SHP77 treated with DMSO at 0.1 percent for 48 hours (cell line): ENCODE measurements at places on chromosomes 16 and 17.

- no peak for DNase-seq
Observed at GRCh38 chr16:10688291-10688690, 6.4 kb downstream of the TEKT5 start.

DNA sequence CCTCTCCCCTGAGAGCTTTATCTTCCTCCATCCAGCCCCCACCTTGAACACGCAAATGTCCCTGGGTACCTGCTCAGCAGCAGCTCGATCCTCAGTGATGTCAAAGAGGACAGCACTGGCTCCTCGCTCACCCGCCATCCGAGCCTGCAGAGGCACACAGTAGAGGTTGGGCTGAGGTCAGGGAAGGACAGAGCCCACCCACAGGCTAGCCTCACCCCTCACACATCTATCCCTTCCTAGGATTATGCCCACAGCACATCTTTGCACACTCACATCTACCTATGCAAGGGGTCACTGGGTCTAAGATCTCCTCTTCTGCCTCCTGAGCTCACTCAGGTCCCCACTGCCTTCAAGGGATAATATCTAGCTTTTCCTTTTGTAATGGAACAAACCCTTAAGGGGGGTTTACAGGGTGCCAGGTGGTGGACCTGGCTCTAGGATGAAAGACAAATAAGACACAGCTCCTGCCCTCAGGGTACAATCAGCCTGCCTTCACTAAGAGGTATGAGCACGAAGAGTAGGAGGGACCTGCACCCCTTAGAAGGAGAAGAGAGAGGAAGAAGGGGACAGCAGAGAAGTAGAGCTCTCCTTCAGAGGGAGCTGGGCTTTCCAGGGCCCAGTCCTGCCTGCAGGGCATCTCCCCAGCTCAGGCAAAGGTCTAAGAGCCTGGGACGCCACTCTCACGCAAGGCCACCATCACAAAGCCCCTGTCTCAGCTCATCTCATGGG, 11.6 kb upstream of the SUPT4H1 start:
- DNase-seq = no peak

- DNase-seq = no peak
Observed at GRCh38 chr16:75801307-75801706, 75.0 kb upstream of the CPHXL start.

GRCh38 chr17:82449883-82450356, 632 bp downstream of the CYBC1 start:
- DNase-seq = no peak

- DNase-seq = no peak
Observed at GRCh38 chr16:23848958-23849357, 13.2 kb downstream of the PRKCB start.

GRCh38 chr16:52411011-52411410, 135.9 kb downstream of the TOX3 start:
- no peak for DNase-seq

GRCh38 chr17:7408252-7408727, 645 bp downstream of the NLGN2 start:
- no peak for DNase-seq

GRCh38 chr16:77227745-77228144, 28.5 kb downstream of the SYCE1L start:
- no peak for DNase-seq
